Stomach (tissue), 19 donors: ENCODE measurements at places on chromosomes 7 and 10. TPM values are rescaled to one million over a fixed set of nuclear protein-coding genes. Genes with fewer than 3 reads are reported as not detected.

Gene ACSM6
- 0.58 TPM for total RNA-seq

GRCh38 chr10:121553511-121554264 is 44.6 kb downstream of the FGFR2 start:
- H3K4me1 ChIP-seq, result peaks cover 32% of the 10 kb centered on the region
- no peak overlapping the region for H3K4me3 ChIP-seq
- H3K27ac ChIP-seq, result peak overlapping the region; percentile 58
- H3K27me3 ChIP-seq, result no peaks in the 10 kb centered on the region
- peak; percentile 29 for DNase-seq

GRCh38 chr10:76892766-76893479 is 744.7 kb downstream of the KCNMA1 start:
- H3K4me3 ChIP-seq, result no peak overlapping the region
- no peaks in the 10 kb centered on the region for H3K27me3 ChIP-seq
- H3K36me3 ChIP-seq, result peaks cover 6% of the 10 kb centered on the region
- DNase-seq, result no peak

DNA sequence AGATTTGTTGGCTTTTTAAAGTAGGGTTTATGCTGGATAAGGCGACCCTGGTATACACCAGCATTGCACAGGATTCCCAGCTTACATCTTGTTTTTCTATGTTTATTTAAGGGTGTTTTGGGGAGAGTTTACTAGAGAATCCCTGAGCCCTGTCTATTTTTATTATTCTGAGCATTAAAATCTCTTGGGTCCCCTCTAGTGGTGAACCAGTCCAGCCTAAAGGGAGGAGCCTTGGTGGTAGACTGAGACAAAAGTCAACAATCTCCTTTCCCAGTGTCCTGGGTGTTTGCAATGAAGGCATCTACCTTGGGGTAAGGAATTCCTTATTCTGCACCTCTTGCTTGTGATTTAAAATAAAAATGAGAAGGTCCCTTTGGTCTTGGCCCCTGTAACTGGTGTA is 38.2 kb downstream of the ANTXRL start:
- H3K4me3 ChIP-seq, result no peak overlapping the region
- no peaks in the 10 kb centered on the region for H3K4me1 ChIP-seq
- H3K27ac ChIP-seq, result no peak overlapping the region
- DNase-seq, result no peak
- H3K27me3 ChIP-seq, result no peaks in the 10 kb centered on the region

Gene AVPI1
- 24.6 TPM for total RNA-seq

GRCh38 chr7:91811236-91811635 is 69.3 kb downstream of the MTERF1 start:
- H3K27me3 ChIP-seq, result no peaks in the 10 kb centered on the region

GRCh38 chr10:31635415-31636065 is 293.1 kb downstream of the ARHGAP12 start:
- no peak overlapping the region for H3K4me3 ChIP-seq
- no peak overlapping the region for H3K27ac ChIP-seq
- no peaks in the 10 kb centered on the region for H3K27me3 ChIP-seq
- no peaks in the 10 kb centered on the region for H3K36me3 ChIP-seq
- no peaks in the 10 kb centered on the region for H3K4me1 ChIP-seq

DNA sequence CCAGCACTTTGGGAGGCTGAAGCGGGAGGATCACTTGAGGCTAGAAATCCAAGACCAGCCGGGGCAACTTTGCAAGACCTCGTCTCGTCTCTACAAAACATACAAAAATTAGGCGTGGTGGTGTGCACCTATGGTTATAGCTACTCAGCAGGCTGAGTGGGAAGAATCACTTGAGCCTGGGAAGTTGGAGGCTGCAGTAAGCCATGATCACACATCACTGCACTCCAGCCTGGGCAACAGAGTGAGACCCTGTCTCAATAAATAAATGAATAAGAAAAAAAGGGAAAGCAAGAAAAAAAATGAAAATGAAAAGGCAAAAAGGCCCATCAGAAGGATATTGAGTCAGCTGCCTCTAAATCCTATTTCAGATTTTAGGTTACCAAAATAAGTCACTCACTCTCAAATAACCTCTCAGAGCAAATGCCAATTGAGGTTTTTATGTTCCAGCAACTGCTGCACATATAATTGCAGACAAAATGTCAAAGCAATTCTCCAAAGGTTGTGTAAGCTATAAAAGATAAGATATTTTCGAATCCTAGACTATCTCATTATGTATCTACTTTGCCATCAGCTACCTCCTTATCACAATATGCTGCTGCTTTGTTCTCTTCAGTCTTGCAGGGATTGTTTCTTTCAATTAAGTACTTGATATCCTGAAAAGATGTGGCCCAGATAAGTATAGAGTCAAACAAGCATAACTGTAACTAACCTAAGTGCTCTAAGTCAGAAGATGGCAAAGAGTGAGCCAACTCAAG is 4.7 kb downstream of the BAZ1B start:
- peaks cover 30% of the 10 kb centered on the region for H3K4me1 ChIP-seq
- no peak for DNase-seq
- no peak overlapping the region for H3K4me3 ChIP-seq
- no peak overlapping the region for H3K27ac ChIP-seq
- peaks cover 37% of the 10 kb centered on the region for H3K36me3 ChIP-seq

- H3K27me3 ChIP-seq, result no peaks in the 10 kb centered on the region
- no peaks in the 10 kb centered on the region for H3K4me1 ChIP-seq
- no peak overlapping the region for H3K4me3 ChIP-seq
- no peak for DNase-seq
These were observed 12.1 kb upstream of the SNX13 start for GRCh38 chr7:17952387-17952786.

- no peaks in the 10 kb centered on the region for H3K36me3 ChIP-seq
- no peak overlapping the region for H3K27ac ChIP-seq
- no peaks in the 10 kb centered on the region for H3K4me1 ChIP-seq
- H3K27me3 ChIP-seq, result no peaks in the 10 kb centered on the region
- no peak overlapping the region for H3K4me3 ChIP-seq
- no peak for DNase-seq
These were observed 372.4 kb downstream of the SFMBT2 start for GRCh38 chr10:7038416-7038815.

GRCh38 chr7:158976468-158976848 is 120.1 kb downstream of the DYNC2I1 start:
- no peaks in the 10 kb centered on the region for H3K27me3 ChIP-seq
- H3K4me1 ChIP-seq, result peaks cover 31% of the 10 kb centered on the region
- H3K36me3 ChIP-seq, result no peaks in the 10 kb centered on the region

Gene HOXA9
- total RNA-seq, result not detected

Gene CRPPA
- 0.58 TPM for total RNA-seq

Gene PTPN20
- total RNA-seq, result 15.2 TPM

DNA sequence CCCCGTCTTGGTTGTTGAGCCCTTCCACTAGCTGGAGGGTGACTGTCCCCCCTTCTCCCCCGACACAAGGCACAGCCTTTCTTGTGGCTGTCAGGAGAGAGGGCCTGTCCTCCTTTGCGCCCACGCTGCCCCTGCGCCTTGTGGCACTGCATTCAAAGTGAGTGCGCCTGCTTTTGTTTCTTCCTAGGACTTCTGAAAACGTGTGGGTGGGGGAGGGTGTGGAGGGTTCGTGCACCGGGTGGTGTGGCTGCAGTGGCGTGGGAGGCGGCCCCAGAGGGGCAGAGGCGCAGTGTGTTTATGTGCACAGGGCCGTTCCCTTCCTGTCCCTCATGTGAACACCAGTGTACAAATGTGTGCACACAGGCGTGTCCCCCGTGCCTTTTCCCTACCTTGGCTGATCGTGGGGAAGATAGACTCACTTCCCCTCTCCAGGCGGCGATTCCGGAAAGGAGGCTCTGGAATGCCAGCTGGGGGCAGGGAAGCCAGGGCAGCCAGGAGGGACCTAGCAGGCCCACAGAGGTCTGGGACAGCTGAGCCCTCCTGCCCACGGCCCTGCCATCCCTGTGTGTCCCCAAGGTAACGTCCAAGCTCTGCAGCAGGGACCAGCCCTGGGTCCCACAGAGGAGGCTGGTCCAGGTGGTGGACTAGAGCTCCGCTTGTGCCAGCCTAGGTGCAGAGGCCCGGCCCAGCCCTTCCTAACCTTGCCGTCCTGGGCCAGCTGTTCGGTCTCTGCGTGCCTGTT is 88.8 kb downstream of the LHPP start:
- peaks cover 8% of the 10 kb centered on the region for H3K4me1 ChIP-seq
- no peak overlapping the region for H3K4me3 ChIP-seq
- no peak for DNase-seq
- no peaks in the 10 kb centered on the region for H3K27me3 ChIP-seq
- H3K36me3 ChIP-seq, result no peaks in the 10 kb centered on the region

DNA sequence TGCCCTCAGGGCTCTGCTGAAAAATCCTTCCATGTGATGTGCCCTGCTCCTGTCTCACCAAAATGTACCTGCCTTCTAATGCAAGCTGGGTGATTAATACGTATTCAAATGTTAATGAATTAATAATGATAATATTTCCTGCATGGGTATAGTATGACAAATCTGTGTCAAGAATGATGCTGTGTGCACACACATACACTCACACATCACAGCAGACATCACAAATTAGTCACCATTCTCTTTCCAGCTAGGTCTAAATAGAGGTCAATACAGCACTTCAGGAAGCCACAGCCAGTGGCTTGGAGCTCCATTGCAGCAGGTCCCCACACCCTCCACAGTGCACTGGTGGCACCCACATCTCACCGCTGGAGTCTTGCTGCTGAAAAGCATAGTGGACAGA is 681.2 kb upstream of the NRP1 start:
- no peak overlapping the region for H3K4me3 ChIP-seq
- no peak for DNase-seq
- no peaks in the 10 kb centered on the region for H3K27me3 ChIP-seq
- H3K36me3 ChIP-seq, result no peaks in the 10 kb centered on the region
- no peak overlapping the region for H3K27ac ChIP-seq
- no peaks in the 10 kb centered on the region for H3K4me1 ChIP-seq

DNA sequence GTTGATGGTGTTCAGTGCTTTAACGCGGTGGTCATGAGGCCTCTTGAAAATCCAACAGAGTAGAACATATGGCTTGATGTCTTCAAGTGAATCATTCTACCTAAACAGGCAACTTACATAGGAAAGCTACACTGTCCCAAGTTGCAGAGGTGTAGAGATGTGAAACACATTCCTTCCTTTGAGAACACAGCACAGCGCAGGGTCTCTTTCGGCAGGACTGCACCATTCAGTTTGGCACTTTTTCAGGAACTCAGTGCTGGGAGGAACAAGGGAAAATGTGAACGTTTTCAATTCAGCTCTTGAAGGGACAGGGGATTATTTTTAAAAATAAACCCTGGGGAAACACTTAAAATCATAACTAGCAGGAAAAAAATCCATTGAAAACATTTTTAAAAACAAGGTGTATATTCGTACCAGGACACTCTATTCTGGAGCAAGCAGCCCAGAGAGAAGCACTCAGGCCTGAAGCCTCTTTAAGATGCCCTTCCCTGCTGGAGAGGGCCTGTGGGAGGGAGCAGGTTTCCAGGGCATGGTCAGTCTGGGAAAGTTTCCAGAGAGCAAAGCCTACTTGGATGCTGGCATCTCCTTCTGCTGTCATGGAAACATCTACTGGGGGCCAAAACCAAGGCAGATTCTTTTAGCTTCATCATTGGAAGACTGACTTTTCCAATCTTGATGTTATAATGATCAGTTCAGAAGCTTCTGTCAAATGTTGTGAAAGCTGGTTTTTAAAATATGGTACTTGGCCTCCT is 60.4 kb upstream of the NPVF start:
- no peaks in the 10 kb centered on the region for H3K36me3 ChIP-seq
- H3K27me3 ChIP-seq, result no peaks in the 10 kb centered on the region
- no peak overlapping the region for H3K4me3 ChIP-seq
- H3K4me1 ChIP-seq, result no peaks in the 10 kb centered on the region
- no peak overlapping the region for H3K27ac ChIP-seq
- no peak for DNase-seq

- no peaks in the 10 kb centered on the region for H3K4me1 ChIP-seq
- no peaks in the 10 kb centered on the region for H3K27me3 ChIP-seq
- no peak overlapping the region for H3K4me3 ChIP-seq
- H3K27ac ChIP-seq, result no peak overlapping the region
- peaks cover 44% of the 10 kb centered on the region for H3K36me3 ChIP-seq
These were observed 135.4 kb downstream of the MYOF start for GRCh38 chr10:93346694-93347093.

- peaks cover 6% of the 10 kb centered on the region for H3K36me3 ChIP-seq
- no peak overlapping the region for H3K4me3 ChIP-seq
- no peaks in the 10 kb centered on the region for H3K4me1 ChIP-seq
- no peak overlapping the region for H3K27ac ChIP-seq
- H3K27me3 ChIP-seq, result no peaks in the 10 kb centered on the region
These were observed 101.0 kb downstream of the GSAP start for GRCh38 chr7:77315182-77315591.

Gene MYOZ1
- total RNA-seq, result not detected

DNA sequence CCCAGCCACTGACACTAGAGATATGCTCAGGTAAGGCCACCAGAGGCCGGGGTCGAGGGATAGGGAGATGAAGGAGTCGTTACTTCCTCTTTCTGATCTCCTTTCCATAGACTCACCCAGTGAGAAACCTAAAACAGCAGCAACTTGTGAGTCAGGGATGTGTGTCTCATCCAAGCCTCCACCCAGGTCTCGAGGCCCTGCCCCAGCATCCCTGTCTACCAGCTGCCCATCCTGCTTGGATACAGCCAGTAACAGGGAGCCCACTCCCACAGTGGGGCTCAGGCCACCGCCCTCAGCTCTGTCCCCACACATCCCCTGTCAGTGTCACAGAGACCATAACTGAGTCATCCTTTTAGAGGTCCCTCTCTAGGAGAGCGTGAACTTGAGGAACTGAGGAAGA is 49.6 kb upstream of the CHST15 start:
- no peaks in the 10 kb centered on the region for H3K27me3 ChIP-seq
- H3K4me3 ChIP-seq, result no peak overlapping the region
- no peaks in the 10 kb centered on the region for H3K36me3 ChIP-seq
- H3K4me1 ChIP-seq, result no peaks in the 10 kb centered on the region
